ENCODE measurements at places on chromosomes 2 and 18. TPM values are rescaled to one million over a fixed set of nuclear protein-coding genes. Genes with fewer than 3 reads are reported as not detected.

SPDYA gene
- 0.25 TPM for total RNA-seq

DOCK10 gene
- 27.3 TPM for total RNA-seq

REG3A gene
- not detected for total RNA-seq

ATRAID gene
- total RNA-seq = 203 TPM

BCL2L11 gene
- 6.8 TPM for total RNA-seq

TUBA3E gene
- 6.3 TPM for total RNA-seq

GREB1 gene
- total RNA-seq = 3.9 TPM

IKZF2 gene
- 0.38 TPM for total RNA-seq

NRP2 gene
- 133 TPM for total RNA-seq

ITPRIPL1 gene
- not detected for total RNA-seq

NMUR1 gene
- total RNA-seq = not detected

ZAP70 gene
- not detected for total RNA-seq

FBLN7 gene
- 0.57 TPM for total RNA-seq

KCNS3 gene
- total RNA-seq = 1.3 TPM

MERTK gene
- 3.1 TPM for total RNA-seq

C2orf92 gene
- total RNA-seq = 0.26 TPM

TRIM43 gene
- 0.07 TPM for total RNA-seq

TUBA3D gene
- total RNA-seq = 6.8 TPM

GREB1L gene
- 3.5 TPM for total RNA-seq

ACTG2 gene
- 0.18 TPM for total RNA-seq

C2orf80 gene
- total RNA-seq = not detected

CNGA3 gene
- 0.09 TPM for total RNA-seq

SERPINB10 gene
- total RNA-seq = not detected

GCG gene
- not detected for total RNA-seq

NT5DC4 gene
- not detected for total RNA-seq

PPIG gene
- total RNA-seq = 43.8 TPM

BOLL gene
- total RNA-seq = not detected

MGAT5 gene
- 17.2 TPM for total RNA-seq

KANSL1L gene
- total RNA-seq = 0.67 TPM

ANKRD29 gene
- total RNA-seq = 17.6 TPM

MC4R gene
- total RNA-seq = not detected

MAPK4 gene
- 0.15 TPM for total RNA-seq

SULT6B1 gene
- total RNA-seq = not detected

REEP1 gene
- total RNA-seq = 0.89 TPM

LOXHD1 gene
- total RNA-seq = not detected

SATB2 gene
- 3.9 TPM for total RNA-seq

ASIC4 gene
- 0.05 TPM for total RNA-seq

ALPP gene
- 20.3 TPM for total RNA-seq

CRYGC gene
- not detected for total RNA-seq

GPC1 gene
- 245 TPM for total RNA-seq

CAPN10 gene
- 22.2 TPM for total RNA-seq

STAM2 gene
- 8.6 TPM for total RNA-seq

CSRNP3 gene
- total RNA-seq = not detected

POMC gene
- not detected for total RNA-seq

LRRFIP1 gene
- 85.8 TPM for total RNA-seq

ITGB6 gene
- total RNA-seq = 1.2 TPM

PRKAG3 gene
- total RNA-seq = not detected
